Motor neuron (in vitro differentiated cells): ENCODE measurements at places on chromosomes 5 and 9.

GRCh38 chr5:79753877-79754645, 64.4 kb downstream of the CMYA5 start:
- no peak for ATAC-seq

DNA sequence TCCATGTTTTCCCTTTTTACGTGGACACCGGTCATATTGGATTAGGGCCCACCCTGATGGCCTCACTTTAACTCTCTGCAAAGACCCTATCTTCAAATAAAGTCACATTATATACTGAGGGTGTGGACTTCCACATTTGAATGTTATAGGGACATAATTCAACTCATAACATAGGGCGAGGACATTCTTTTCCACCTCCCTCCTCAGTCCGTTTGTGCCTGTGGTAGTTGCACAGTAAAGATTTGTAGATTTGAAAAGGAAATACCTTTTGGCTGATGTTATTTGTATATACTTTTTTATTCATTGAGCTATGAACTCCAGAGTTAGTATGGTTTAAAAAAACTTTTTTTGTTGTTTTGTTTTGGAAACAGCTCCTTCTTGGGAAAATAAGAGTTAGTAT, 51.0 kb upstream of the DHFR start:
- no peak for ATAC-seq

- ATAC-seq, result no peak
Measured at GRCh38 chr5:128432913-128433440, 105.1 kb downstream of the FBN2 start.

DNA sequence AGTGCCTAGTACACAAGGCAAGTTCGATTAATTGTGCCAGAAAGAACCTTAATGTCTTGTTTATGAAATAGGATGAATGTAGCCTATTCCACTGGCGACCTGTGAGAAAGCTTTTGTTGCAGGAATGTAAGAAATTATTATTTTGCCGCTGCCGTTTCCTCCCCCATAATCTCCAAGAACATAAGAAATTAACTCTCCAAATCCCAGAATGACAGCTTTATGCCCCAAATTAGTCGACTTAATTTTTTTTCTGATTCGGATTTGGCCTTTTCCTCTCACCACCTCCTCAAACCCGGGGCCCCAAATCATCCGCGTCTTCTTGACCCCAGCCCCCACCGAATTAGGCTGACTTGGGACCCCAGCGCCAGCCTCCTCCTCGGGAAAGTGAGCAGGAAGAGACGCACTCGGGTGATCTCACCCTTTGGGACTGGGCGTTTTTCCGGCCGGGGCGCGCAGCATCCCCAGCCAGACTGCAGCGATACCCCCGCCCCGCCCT, 682 bp upstream of the SPTAN1 start:
- ATAC-seq, result no peak

DNA sequence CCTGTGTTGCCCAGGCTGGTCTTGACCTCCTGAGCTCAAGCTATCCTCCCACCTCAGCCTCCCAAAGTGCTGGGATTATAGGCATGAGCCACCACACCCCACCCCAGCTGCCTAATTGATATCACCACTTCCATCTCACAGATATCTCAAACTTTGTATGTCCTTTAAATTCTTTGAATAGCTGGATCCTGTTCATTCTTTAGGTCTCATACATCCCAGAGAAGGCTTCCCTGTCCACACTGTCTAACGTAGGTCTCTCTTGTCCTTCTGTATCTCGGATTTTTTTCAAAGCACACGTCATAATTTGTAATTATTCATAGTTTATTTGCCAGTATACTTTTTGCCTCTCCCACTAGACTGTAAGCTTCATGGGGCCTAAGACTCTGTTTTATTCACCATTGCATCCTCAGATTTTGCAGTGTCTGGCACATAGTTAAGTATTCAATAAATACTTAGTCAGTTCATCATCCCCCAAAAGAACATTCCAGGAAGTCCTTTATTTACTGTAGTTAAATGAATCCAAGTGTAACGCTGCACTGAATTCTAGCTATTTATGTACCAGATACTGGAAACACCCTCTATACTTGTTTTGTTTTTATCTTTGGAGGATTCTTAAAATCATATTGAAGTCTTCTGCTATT, 10.5 kb downstream of the ARSK start:
- no peak for ATAC-seq

DNA sequence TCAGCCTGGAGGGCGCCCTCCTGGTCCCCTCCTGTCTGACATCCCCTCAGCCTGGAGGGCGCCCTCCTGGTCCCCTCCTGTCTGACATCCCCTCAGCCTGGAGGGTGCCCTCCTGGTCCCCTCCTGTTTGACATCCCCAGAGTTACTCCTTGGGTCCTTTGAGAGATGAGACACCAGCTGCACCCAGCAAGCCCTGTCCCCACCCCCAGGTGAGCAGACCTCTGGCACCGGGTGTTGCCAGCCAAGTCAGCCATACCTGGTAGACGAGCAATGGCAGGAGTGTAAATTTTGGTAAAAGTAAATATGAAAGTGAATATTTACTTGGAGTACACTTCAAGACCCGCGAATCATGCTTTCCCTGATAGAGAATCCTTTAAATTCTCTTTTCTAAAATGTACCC, 25.4 kb downstream of the EXOC3 start:
- no peak for ATAC-seq

- peak; percentile 18 for ATAC-seq
Measured at GRCh38 chr9:91896513-91897121, 53.4 kb downstream of the ROR2 start.

GRCh38 chr9:89829346-89829745, 224.5 kb downstream of the GADD45G start:
- no peak for ATAC-seq

- no peak for ATAC-seq
Measured at GRCh38 chr5:73317523-73317922, 131.1 kb downstream of the FOXD1 start.

DNA sequence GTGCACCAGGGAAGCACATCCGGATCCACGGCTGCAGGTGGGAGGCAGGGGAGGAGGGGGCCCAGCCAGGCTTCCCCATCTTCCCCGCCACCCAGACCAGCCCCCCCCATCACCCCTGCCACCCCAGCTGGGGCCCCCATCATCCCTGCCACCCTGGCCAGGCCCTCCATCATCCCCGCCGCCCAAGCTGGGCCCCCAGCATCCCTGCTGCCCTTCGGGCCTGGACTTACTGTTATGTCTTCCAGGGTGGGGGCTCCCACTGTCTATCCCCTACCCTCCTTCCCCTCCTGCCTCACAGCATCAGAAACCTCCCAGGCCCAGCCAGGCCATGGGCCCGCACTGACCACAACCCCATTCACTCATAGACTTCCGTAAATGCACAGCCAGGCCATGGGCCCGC, 27.5 kb downstream of the SLC6A18 start:
- no peak for ATAC-seq

DNA sequence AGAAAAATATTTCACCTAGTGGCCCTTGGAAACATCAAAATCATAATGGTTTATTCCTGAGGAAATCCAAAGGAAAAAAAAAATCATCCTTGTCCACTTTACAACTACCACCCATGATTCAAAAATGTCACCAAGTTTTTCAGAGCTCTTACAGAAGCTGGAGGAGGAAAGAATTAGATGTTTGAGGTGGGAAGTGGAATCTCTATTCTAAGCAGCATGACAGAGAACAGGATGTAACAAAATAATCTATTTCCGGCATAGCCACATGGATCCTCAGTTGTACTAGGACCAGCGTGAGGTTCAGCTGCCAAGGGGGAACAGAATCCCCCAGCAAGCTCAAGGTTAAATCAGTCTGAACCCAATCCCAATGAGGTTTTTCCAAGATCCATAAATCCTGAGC, 40.2 kb downstream of the FBXW11 start:
- ATAC-seq, result no peak

DNA sequence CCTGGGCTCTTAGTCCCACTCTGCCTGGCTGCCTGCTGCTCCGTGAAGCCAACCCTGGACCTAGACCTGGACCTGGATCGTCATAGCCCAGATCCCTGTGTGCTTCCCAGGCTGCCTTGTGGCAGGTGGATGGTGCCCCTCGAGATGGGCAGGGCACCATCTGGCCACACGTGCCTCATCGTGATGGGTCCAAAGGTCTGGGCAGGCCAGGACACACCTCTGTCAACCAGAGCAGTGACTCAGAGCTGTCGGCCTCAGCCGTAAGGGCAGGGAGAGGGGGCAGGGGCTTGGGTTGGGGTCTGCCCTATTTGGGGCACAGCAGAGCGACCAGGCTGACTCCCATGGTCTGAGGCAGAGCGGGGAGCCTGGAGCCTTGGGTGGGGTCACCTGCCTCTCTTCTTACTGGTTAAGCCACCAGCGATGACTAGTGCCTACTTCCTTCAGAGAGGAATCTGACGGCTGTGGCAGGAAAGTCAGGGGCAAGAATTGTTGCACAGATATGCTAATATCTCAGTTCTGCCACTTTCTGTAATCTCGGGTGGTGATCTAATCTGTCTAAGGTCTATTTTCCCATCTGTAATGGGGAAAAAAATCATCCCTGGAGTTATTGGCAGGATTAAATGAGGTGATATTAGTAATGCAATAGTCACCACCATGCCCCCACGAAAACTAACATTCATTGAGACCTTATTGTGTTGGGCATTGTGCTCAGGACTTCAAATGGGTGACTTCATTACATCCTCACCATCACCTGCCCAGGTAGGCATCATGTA, 3.2 kb upstream of the CDHR2 start:
- ATAC-seq, result no peak

DNA sequence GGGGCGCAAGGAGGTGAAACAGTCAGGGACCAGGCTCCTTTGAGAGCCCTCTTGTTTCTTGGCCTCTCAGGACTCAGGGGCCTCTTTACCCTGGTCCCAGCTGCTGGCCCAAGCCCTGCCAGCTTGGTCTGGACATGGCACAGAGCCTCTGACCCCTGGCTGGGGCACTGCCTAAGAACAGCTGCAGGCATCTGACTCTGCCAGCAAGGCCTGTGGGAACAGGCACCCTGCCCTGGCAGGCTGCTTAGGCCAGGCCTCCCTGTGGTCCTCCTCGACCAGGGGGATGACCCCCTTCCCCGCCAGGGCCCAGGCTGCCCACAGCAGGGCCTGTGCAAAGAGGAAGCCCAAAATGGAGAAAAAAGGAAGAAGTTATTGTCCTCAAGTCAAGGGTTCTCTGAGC, 25.5 kb downstream of the OLFML2A start:
- no peak for ATAC-seq

DNA sequence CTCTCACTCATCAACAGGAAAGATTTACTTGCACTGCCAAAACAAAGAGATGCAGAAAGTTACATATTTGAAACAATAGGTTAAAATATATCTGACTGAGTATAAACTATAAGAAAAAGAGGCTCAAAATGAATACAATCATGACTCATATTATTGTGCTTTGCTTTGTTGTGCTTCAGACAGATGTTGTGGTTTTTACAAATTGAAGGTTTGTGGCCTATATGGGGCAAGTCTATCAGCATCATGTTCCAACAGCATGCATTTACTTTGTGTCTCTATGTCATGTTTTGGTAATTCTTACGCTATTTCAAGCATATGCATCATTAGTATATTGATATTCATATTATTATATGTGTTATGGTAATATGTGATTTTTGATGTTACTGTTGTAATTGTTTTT, 330.0 kb downstream of the PRR16 start:
- no peak for ATAC-seq

- no peak for ATAC-seq
Measured at GRCh38 chr5:43314724-43315123, 1.5 kb upstream of the HMGCS1 start.

GRCh38 chr5:80756292-80756691, 101.5 kb upstream of the DHFR start:
- no peak for ATAC-seq

- no peak for ATAC-seq
Measured at GRCh38 chr5:145960848-145961600, 24.6 kb downstream of the SH3RF2 start.

DNA sequence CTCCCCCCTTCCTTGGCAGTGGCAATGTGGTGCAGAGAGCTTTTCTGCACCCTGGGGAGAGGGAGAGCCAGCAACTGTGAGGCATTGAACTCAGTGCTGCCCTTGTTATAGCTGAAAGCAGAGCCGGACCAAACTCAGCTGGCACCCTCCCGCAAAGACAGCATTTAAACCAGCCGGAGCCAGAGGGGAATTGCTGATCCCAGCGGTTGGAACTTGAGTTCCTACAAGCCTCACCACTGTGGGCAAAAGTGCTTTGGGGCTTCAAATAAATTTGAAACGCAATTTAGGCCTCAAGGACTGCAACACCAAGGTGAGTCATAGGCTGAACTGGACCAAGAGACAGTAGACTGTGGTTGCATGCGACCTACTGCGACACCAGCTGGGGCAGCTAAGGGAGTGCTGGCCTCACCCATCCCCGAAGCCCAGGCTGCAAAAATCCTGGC, 207.6 kb upstream of the CDKN2B start:
- ATAC-seq, result no peak

DNA sequence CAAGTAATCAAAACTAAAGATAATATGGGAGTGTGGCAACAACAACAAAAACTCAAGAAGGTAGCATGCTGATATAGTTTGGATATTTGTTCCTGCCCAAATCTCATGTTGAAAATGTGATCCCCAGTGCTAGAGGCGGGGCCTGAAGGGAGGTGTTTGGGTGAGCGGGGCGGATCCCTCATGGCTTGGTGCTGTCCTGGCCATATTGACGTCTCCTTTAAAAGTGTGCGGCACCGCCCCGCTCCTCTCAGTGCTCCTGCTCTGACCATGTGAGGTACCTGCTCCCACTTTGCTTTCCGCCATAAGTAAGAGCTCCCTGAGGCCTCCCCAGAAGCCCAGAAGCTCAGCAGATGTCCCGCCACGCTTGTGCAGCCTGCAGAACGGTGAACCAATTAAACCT, 25.6 kb downstream of the MED27 start:
- ATAC-seq, result no peak

DNA sequence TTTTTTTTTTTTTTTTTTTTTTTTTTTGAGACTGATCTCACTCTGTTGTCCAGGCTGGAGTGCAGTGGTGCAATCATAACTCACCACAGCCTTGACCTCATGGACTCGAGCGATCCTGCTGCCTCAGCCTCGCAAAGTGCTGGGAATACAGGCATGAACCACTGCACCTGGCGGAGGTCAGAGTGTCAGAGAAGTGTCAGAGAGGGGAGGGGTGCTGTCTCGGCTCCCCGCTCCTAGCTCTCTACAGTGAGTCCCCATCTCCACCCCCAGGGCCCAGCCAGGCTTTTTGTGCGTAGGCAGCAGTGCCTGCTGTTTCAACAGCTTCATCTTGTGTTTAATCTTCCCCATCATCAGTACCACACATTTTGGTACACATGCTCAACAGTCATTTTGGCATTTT, 38.3 kb downstream of the SAR1B start:
- ATAC-seq, result no peak

GRCh38 chr9:111712369-111712768, 51.0 kb downstream of the GNG10 start:
- ATAC-seq, result no peak

- ATAC-seq, result peak; percentile 95
Measured at GRCh38 chr9:96686638-96687335, 31.7 kb upstream of the PRXL2C start.

GRCh38 chr9:136439481-136440408, at the start of gene INPP5E:
TSS of gene INPP5E (minus strand) at chr9:136439845. CDS start at chr9:136439419, 426 bp downstream.
- peak; percentile 82 for ATAC-seq

DNA sequence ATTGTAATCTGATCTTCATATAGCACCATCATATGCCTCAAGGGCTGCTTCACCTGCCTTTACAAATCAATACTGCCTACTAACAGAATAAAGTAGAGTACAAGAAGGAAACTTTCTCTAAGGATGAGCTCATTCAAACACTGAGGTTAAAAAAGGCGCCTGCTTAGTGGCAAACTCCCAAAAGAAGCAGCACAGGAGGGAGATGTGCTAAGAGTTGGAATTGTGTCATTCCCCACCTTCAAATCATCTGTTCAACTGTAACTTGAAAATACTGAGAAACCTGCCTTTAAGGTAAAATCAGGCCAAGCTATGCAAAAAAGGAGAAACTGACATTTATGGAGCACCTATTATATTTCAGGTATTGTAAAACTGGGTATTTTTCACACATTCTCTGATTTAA, 560.6 kb downstream of the PTPRD start:
- no peak for ATAC-seq

GRCh38 chr5:157106630-157107461, 2.0 kb downstream of the HAVCR2 start:
- ATAC-seq, result no peak
